ENCODE measurements at places on chromosomes 12 and 14.

DNA sequence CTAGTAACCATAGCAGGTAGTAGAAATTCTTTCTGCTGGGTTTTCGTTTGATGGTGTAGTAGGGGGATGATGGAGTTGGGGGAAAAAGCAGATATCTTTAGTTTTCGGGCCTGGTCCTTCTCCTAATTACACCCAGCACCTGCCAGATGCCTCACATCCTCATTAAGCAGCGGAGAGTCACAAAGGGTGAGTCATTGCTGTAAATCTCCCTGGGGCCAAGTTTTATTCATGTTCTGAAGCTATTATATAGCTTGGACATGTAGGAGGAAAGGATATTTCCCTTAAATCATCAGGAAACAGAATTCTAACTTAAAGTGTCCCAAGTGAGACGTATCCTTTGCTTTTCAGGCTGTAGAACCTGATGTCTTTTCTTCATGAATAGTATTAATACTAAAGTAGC lies 4.9 kb upstream of the NECAP1 start:
- no peak for DNase-seq

DNA sequence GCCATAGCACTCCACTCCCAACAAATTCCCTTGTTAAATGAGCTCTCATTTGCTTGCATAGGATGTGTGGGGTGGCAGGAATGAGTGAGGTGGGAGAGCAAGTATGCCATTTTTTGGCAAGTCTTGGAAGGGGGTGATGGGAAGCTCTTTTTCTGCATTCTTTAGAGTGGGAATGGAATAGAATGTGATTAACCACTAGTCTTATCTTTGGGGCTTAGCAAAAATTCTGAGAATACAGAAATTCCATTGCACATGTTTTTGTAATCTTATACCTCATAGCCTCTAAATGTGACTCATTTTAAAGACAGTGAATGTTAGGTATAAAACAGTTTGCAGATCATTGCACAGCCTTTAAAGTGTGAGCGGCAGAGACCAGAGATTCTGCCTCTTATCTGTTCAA lies 28.4 kb upstream of the NEDD1 start:
- no peak for DNase-seq

DNA sequence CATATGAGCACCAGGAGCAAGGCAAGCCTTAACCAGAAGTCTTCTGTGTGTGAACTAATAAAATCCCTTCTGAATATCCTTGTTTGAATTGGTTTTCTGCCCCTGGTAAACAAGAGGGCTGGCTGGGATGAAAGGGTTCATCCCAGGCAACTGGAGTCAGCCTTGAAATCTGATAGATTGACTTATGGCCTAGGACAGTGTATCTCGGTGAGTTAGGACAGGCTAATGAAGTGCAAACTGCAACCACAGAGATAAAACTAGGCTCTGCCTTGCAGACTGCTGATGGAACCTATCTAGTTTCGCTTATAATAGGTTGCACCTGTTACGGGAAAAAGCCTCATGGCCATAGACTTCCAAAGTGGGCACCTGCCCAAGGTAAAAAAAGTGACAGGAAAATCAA lies 451.9 kb upstream of the NOVA1 start:
- DNase-seq = no peak

DNA sequence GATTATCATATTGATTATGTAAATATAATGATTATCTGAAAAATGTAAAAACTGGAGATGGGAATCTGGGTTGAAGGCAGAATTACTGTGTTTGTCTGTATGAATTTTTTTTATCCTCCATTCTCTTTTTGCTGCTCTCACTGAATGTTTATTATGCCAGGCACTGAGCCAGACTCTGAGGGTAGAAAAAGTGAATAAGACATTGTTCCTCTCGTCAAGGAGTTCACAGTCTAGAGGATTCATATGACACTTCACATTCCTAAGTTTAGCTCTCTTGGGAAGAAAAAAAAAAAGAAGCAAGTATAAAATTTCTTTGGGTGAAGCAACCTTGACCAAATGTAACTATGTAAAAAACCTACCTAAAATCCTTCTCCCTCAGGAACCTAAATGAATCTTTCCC lies 120.9 kb upstream of the LMO3 start:
- no peak for DNase-seq

- DNase-seq = no peak
Observed at GRCh38 chr12:102197789-102198188, at the start of gene PMCH. Gene PMCH (minus strand): TSS chr12:102197833. CDS start chr12:102197770, 63 bp downstream.

- DNase-seq = no peak
Observed at GRCh38 chr12:55737581-55738122, 5.3 kb upstream of the GDF11 start.

DNA sequence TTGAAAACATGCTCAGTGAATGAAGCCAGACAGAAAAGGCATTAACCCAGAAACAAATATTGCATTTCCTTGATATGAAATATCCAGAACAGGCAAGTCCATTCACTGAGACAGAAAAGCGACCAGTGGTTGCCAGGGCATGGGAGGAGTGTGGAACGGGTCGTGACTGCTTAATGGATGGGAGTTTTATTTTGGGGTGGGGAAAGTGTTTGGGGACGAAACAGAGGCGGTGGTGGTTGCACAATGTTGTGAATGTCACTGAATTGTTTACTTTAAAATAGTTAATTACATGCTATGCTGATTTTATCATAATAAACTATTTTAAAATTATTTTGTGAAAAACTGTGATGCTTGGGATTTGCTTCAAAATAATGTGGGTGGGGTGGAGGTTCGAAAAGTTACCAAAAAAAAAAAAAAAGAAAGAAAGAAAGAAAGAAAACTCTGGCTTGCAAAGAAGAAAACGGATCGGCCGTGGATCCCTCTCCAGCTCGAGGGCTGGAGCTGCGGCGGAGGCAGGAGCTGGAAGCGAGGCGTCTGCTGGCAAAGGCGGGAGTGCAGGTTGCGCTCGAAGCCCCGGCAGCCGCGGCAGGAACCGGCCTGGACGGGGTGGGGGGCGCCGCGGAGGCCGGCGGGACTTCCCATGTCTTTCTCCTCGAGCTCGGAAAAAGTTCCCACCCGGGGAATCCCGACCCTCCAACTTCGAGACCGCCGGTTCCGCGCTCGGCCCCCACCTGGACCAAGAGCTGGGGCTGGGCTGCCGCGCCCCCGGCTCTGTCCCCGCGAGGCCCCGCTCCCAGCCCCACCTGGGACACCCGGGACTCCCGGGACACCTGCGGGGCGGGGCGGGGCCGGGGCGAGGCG lies 524 bp upstream of the P2RX2 start:
- DNase-seq = no peak

GRCh38 chr14:68664225-68664681 lies 128.6 kb downstream of the ZFP36L1 start:
- DNase-seq = no peak

- peak; percentile 99 for DNase-seq
Observed at GRCh38 chr12:117042171-117042842, 56.9 kb downstream of the TESC start.

DNA sequence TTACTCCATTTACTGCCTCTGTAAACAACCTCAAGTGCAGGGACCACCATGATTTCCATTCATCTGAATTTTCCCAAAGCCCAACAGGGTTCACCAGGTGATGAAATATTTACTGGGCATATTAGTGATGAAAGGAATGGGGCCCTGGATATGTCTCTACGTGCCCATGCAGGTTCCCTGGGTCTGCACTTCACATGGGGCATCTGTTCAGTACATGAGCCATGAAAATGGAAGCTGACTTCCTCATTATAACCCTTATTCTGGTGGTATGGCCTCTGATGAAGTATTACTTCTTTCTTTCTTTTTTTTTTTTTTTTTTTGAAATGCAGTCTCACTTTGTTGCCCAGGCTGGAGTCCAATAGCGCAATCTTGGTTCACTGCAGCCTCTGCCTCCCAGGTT lies 26.5 kb upstream of the CORO1C start:
- no peak for DNase-seq

DNA sequence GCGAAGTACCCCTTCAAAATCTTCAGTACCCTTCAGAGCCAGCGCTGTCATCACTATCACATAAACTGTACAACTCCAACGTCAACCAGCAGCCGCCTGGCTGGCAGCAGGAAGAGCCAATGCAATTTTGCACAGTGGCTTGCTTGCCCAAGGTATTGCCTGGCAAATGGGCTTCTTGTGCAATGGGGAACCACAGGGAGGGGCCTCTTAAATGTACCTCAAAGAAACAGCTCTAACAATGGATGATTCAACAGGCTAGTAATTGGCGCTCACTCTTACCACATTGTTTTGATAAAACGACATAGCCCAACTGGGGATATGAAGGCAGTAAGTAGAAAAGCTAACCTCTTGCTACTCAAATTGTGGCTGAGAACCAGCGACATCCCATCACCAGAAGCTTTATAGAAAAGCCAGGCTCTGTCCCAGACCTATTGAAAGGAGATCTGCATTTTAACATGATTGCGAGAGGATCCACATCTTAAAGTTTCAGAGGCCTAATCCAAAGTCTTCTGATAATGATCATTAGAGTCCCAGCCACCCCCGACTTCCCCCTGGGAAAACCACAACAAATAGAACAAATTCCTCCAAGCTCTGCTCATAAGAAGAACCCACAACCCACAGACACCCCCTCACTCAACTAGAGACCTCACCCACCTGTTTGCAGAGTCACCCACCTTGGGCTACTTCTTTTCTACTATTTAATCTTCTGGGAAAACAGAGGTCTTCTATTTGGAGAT lies 125.3 kb upstream of the HIF1A start:
- DNase-seq = no peak

GRCh38 chr14:34937442-34937841 lies 45.4 kb upstream of the SRP54 start:
- no peak for DNase-seq

- no peak for DNase-seq
Observed at GRCh38 chr12:10867381-10867780, 16.7 kb downstream of the PRH1 start.

- no peak for DNase-seq
Observed at GRCh38 chr14:95815226-95815690, 61.4 kb upstream of the TUNAR start.

GRCh38 chr14:32998433-32998832 lies 59.8 kb downstream of the NPAS3 start:
- DNase-seq = no peak

DNA sequence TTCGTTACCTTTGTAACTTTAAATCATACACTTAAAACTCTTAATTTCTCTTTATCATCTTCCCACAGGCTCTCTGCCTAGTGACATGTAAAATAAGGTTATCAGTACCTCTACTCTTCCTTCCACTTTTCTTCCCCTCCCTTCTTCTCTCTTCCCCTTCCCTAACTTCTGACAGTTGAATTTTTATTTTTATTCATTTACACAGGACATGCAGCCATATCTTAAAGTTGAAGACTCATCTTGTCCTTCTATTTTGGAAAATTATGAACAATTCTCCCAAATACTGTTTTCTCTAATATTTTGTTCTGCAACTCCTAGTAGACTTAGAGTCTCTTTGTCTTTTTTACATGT lies 263.9 kb downstream of the FBXL14 start:
- DNase-seq = no peak

GRCh38 chr12:30792085-30792484 lies 37.3 kb upstream of the CAPRIN2 start:
- DNase-seq = no peak

DNA sequence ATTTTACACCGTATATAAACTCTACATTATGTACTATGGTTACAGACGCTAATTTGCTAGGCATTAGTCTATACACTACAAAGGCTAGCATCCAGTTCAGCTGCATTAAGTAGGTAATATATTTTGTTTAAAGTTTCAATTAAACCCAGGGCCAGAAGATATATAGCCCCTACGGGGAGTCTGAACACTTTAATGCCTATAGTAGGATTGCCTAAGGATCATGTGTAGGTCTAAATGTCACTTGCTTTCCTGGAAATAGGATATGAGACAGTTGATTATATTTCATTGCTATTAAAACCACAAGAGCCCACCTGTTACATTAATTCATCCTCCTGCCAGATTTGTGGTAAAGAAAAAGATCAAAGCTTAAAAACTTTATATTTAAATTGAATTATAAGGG lies 286.9 kb downstream of the TMTC2 start:
- DNase-seq = no peak

DNA sequence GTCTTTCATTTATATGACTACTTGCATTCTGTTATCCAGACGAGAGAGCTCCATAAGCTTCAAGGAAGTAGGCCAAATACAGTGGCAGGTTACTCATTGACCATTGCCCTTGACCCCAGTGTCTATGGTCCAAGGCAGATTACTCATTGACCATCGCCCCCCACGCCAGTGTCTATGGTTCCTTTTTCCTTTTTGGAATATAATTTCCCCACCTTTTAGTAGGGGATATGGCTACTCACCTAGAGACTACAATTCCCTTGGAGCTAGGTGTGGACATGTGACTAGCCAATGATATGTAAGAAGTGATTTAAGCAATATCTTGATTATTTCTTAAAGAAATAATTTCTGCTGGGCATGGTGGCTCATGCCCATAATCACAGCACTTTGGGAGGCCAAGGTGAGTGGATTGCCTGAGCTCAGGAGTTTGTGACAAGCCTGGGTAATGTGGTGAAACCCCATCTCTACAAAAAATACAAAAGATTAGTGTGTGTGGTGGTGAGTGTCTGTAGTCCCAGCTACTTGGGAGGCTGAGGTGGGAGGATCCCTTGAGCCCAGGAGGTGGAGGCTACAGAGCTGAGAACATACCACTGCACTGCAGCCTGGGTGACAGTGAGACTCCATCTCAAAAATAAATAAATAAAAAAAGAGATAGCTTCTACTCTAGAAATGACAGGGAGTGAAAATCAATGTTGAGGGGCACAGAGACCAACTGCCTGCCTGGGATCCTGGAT lies 32.6 kb downstream of the SIX4 start:
- DNase-seq = no peak

DNA sequence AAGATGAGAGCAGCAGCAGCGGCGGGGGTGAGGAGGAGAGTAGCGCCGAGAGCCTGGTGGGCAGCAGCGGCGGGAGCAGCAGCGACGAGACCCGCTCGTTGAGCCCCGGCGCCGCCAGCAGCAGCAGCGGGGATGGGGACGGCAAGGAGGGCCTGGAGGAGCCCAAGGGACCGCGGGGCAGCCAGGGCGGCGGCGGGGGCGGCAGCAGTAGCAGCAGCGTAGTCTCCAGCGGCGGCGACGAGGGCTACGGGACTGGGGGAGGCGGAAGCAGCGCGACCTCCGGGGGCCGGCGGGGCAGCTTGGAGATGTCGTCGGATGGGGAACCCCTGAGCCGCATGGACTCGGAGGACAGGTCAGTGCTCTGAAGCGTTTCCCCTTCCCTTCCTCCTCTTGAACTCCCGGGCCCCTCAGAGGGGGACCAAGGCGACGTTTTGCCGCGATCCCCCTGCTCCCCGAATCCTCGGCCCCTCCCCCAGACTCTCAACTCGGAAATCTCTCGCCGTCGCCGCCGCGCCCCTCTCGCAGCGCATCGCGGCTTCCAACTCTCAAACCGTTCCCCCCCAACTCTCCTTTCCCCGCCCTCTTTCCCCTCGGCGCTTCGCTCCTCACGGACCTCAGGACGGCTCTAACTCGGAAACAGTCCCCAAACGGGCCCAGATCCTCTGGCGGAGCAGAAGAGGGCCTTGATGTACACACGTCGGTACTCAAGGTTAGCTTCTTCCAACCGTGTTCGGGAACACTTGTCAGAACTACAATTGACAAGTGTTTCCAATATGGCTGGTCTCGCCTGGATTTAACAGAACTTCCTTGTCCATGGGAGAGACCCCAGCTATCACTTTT lies 947 bp downstream of the AEBP2 start:
- no peak for DNase-seq

GRCh38 chr14:49945448-49946319 lies 52.8 kb downstream of the ARF6 start:
- no peak for DNase-seq

- no peak for DNase-seq
Observed at GRCh38 chr12:100926669-100927248, 132.2 kb downstream of the ANO4 start.

Data from hematopoietic multipotent progenitor cell treated with erythropoietin and hydrocortisone succinate and interleukin-3 and kit ligand, for 15 days (in vitro differentiated cells).